Sigmoid colon (tissue), 7 donors: ENCODE measurements at places on chromosomes 3 and 15.
A peak's percentile ranks its signal among the peaks of the same experiment; 100 is the strongest.

- DNase-seq = no peak
Measured at GRCh38 chr15:77066971-77067690, 3.8 kb downstream of the TSPAN3 start.

DNA sequence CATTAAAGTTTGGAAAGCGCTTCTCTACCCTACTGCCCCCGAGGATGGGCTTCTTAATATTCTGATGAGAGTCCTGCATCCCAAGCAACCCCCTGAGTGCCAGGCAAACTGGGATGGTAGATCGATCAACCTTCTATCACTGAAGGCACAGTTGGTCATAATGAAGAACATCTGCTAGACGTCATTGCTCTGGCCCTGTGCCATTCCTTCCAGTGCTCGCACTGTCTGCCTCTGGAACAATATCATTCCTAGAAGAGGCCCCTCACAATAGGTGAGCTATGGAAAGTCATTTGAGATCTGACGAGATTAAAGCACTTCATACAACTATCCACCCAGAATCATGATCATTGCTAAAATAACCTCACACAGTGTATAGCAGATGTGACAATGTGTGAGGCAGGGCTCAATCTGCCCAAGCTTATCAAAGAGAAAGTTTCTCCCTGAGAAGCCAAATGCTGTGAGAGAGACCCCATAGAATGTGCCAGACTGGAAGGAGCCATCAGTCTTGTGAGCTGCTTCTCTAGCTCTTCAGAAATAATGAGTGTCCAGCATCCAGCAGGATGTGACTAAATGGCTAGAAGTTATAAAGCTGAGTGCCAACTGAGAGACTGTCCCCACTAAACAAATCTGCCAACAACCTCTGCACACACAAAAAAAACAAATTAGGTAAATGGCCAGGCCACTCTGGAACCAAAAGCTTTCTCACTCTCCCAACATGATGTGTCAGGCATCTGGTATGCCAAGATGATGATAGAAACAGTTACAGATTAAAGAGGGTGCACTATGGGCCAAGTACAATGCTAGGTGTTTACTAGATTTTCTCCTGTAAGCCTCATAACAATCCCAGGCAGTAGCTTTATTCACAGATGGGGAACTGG lies 165.5 kb downstream of the NECTIN3 start:
- no peak for DNase-seq

GRCh38 chr3:181623924-181624694 lies 87.6 kb upstream of the SOX2 start:
- no peak for DNase-seq

DNA sequence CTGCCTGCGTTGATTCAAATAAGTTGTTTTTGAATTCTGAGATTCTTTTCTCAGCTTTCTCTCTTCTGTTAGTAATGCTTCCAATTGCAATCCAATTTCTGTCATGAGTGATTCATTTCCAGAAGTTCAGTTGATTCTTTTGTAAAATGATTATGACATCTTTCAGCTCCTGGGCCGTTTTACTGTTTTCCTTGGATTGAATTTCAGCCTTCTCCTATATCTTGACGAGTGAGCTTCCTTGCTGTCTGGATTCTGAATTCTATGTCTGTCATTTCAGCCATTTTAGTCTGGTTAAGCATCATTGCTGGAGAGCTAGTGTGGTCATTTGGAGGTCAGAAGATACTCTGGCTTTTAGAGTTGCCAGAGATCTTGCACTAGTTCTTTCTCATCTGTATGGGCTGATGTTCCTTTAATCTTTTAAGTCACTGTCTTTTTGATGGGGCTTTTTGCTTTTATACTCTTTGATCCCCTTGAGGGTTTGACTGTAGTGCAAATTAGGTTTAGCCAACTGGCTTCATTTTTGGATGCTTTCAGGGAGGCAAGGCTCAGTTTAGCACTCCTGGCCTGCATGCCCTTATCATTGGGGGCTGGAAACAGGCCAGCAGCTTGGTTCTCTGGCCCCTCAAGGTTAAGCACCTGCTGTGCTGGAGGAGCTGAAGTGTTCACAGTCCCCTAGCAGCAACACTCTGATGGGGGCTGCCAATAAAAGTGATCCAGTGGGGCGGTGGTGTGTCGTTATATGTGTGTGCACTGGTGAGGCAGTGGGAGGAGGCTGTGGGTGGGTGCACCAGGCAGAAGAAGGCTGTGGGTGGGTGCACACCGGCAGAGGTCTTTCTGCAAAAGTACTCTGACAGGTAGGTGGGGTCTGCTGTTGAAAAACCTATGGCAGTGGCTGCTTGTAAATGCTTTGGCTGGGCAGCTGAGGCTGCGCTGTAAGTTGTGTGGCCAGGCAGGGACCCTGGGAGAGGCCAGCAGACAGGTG lies 51.2 kb downstream of the MCTP2 start:
- no peak for DNase-seq

DNA sequence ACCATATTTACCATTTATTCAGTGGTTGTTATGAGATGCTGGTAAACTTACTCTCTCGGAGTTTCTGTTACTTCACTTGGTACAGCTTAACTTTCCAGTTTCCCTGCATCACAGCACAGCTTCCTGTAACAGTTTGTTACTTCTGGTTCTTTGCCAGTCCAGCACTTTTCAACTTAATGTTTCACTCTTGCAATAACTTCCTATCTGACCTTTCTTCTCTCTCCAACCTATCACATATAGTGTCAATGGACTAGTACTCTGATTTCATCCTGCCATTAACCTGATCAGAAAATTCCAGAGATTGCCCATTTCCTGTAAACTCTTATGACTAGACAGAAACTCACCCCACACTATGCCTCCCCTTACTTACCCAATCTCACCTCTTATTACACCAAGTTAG lies 3.9 kb upstream of the ATP11B start:
- no peak for DNase-seq

DNA sequence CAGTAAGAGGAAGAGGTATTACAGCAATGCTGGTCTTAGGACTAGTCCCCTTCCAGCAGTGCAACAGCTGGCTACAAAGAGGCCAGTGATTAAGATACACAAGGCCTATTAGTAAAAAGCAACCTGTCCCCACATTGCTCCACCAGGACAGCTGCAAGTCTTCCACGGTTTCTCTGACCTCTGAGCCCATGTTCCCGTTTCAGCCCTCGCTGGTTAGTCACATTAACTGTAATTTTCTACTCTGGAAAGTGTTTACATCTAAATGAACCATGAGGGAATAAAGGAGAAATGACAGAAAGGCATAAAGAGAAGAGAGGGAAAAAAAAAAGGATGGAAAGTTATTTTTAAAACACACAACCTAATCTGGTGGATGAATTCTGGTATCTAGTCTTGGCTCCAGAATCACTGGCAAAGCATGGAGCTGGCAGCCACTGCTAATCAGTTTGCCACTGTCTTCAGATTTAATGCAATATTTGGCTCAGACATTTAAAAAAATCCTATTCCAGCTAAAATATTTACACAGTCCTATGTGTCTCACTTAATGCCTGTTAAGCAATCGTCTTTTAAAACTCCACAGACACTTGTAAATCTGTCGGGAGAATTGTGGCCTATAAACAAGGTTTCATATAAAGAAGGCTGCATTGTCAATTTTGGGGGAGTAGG lies 154.9 kb downstream of the GREM1 start:
- peak; percentile 93 for DNase-seq

DNA sequence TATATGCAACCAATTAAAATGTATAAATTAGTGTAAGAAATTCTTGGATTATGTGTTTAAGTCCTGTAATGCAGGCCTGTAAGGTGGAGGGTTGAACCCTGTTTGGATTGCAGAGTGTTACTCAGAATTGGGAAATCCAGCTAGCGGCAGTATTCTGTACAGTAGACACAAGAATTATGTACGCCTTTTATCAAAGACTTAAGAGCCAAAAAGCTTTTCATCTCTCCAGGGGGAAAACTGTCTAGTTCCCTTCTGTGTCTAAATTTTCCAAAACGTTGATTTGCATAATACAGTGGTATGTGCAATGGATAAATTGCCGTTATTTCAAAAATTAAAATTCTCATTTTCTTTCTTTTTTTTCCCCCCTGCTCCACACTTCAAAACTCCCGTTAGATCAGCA lies 65.4 kb upstream of the ACAD9 start:
- no peak for DNase-seq

DNA sequence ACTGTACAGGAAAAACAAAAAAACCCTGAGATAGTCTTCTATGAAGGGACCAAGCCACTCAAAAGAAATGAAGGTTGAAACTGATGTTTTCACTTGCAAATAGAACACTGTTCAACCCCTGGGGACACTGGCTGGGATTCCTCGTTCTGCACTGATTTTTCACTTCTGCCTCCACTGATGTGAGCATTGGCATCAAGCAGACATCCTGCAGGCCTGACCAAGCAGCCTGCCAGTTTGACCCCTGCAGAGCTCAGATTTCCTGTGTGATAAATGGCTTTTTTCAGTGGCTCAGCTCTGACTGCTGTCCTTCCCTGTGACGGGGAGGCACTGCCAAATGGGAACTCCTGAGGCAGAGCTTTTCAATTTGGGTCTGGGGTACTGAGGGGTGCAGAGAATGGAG lies 50.0 kb downstream of the RASGRP1 start:
- no peak for DNase-seq
